ENCODE measurements at places on chromosomes 3 and 15.

DNA sequence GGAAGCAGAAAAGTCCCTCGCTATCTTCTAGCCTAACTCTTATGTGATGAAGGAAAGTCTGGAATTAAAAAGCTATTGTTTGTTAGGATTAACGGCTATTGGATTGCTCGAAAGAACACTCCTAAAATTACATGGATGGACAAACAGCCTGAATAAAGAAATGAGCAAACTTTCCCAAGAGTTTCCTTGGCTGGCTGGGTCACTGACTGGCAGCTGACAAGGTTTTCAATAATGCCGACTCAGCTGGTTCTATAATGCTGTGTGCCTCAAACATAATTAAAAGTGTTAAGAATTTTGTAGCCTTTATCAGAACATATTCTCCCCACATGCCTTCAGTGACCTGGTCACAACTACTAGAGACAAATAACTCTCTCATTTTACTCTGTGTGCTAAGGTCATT is 142.9 kb upstream of the ADAMTS9 start:
- no peak for DNase-seq

GRCh38 chr15:92527197-92527596 is 128.4 kb downstream of the FAM174B start:
- no peak for DNase-seq

DNA sequence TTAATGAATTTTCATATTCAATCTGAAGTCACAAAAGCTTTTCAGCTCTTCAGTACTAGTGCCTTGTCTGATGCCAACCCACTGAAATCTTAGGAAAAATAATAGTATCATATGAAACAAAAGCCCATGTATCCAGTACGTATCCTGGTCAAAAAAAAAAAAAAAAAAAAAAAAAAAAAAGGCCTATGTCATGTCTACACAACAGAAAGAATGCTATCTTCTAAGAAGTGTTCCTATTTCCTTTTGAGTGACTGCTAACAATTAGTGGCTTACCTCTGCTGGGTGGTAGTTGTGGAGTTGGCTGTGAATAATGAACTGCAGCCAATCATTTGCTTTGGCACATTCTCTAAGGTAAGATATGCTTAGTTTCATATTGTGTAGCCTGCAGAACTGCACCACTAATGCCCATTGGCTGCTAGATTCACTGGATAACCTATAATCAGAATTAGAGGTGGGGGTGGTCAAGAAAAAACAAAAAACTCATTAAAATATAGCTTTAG is 59.6 kb downstream of the EIF3J start:
- DNase-seq: no peak

GRCh38 chr15:94793641-94794040 is 562.3 kb downstream of the MCTP2 start:
- no peak for DNase-seq

DNA sequence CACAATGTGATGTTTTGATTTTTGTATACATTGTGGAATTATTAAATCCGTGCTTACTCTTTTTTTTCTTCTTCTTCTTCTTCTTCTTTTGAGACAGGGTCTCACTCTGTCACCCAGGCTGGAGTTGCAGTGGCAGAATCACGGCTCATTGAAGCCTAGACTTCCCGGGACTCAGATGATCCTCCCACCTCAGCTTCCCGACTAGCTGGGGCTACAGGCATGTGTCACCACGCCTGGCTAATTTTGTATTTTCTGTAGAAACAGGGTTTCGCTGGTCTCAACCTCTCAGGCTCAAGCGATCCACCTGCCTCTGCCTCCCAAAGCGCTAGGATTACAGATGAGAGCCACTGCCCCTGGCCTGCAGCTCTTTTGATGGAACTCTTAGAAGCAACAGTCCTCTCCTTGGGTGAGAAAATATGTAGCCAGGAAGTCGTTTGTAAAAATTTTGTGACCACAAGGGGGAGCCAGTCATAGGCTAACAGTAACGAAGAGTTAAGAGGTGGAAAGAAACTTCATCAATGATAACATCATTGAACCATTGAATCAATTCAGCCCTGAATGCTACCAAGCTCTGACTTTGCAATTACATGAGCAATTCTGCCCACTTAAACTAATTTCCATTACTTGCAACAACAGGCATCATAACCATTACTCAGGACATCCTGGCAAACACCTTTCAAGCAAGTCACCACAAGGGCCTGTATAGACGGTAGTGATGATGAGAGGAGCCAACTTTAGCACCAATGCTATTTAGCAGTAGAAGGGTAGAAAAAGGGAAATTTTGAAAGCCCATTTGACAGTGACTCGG is 16.7 kb upstream of the CMTM7 start:
- no peak for DNase-seq

DNA sequence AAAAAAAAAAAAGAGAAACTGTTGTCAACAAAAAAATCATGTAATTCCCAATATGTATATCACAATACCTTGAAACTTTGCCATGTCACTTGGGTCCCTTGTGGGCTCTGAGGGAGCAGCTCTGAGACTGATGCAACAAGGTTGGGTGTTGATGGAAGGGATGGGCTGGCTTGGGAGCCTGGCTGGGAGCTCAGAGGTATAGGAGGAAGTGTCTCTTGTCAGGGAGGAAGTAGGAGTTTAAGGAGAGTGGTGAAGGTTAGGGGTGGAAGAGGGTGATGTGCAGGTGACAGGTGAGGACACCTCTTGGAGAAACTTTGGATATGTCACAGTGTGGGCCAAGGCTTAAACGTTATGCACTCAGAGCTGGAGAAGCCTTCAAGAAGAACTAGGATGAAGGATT is 2.0 kb upstream of the TM6SF1 start:
- DNase-seq: no peak

GRCh38 chr3:79869461-79870312 is 101.9 kb upstream of the ROBO1 start:
- DNase-seq: no peak

GRCh38 chr3:102124282-102124681 is 275.0 kb downstream of the NFKBIZ start:
- DNase-seq: no peak

DNA sequence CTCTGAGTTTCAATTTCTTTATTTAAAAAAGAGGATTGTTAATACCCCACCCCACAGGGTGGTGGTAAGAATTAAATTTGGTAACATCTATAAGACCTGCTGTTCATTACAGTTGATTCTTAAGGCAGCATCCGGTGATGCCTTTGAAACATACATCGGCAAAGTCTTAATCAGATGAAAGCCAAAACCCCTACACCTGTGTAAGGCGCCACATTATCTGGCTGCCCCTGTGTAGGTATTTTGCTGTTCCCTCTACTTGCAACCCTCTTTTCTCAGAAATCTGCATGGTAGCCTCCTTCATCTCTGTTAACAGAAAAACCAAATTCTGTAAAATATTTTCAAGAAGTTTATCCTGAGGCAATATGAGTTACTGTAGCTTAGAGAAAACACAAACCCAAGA is 90.0 kb downstream of the ST6GAL1 start:
- DNase-seq: no peak

GRCh38 chr15:70024521-70024920 is 73.2 kb downstream of the TLE3 start:
- DNase-seq: no peak

DNA sequence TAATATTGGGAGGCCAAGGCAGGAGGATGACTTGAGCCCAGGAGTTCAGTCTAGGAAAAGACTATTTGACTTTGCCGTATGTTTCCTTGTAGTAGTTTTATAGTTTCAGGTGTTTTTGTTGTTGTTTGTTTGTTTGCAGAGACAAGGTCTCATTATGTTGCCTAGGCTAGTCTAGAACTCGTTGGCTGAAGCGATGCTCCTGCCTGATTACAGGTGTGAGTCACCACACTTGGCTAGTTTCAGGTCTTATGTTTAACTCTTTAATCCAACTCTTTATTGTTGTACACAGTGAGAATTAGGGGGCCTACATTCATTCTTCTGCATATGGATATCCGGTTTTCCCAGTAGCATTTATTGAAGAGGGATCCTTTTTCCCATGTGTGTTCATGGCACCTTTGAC is 32.0 kb downstream of the FAIM start:
- no peak for DNase-seq

GRCh38 chr15:69154078-69154477 is 6.4 kb upstream of the GLCE start:
- DNase-seq: no peak

- no peak for DNase-seq
Measured at GRCh38 chr3:47782446-47783308, 984 bp upstream of the SMARCC1 start.

- no peak for DNase-seq
Measured at GRCh38 chr3:150811984-150812383, 49.0 kb upstream of the SIAH2 start.

GRCh38 chr15:99082798-99083197 is 22.1 kb upstream of the SYNM start:
- DNase-seq: no peak

GRCh38 chr3:122258757-122259371 is 66.2 kb upstream of the CSTA start:
- DNase-seq: peak; percentile 16

DNA sequence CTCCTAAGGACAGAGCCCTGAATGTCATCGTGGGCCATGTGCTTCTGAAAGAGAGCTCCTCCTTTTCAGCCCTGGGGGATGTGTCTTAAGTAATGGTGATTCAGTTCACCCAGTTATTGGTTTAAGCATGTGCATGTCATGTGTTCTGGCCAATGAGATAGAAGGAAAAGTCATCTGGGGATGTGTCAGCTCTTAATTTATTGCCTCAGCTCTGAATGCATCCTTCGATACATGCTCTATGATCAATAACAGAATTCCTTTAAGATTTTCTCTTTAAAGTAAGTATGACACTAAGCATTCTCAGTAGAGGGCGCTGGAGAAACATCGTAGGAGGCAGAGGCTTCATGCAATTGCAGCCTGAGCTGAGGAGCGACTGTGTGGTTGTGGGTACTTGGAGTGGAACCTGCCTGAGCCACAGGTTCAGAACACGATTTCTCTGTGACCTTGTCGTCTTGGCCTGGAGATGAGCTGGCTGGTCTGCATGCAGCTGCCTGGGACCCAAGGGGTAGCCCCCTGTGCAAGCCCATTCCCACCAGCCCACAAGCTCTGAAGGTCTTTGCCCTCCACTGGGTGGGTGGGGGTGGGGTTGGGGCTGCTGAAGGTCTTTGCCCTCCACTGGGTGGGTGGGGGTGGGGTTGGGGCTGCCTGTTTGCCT is 69.5 kb downstream of the C3orf38 start:
- no peak for DNase-seq

GRCh38 chr3:186644683-186645082 is 4.5 kb downstream of the FETUB start:
- no peak for DNase-seq

DNA sequence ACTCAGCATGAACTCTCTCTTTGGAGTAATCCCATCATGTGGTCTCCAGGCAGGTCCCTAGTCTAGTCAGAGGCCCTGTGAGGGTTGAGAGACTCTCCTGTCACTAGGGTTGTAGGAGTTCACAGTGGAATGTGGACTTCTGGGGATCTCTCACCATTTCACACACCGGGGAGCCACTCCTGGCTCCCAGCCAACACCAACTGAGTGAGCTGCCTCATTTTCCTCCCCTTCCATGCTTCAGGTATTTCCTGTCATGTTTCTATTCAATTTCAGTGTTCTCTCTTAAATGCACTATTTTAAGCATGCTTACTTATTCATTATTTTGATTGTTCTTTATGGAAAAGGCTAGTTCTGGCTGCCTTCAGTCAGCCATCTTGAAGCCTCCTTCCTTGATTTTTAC is 467.5 kb upstream of the ARL6 start:
- DNase-seq: no peak

DNA sequence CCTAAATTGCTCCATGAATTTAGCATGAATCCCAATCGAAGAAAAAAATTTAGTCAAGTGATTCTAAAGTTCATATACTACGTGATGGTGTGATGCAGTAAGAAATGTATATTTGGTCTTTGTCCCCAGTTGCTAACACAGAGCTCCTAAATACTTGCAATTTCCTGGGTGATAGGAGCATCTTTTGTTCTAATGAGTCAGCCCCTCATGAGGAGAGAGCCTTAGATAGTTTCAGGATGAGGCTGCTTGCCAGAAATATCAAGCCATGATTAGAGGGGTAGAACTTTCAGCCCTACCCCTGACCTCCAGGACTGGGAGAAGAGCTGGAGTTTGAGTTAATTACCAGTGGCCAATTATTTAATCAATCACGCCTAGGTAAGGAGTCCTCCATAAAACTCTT is 170.2 kb downstream of the PDE8A start:
- no peak for DNase-seq

DNA sequence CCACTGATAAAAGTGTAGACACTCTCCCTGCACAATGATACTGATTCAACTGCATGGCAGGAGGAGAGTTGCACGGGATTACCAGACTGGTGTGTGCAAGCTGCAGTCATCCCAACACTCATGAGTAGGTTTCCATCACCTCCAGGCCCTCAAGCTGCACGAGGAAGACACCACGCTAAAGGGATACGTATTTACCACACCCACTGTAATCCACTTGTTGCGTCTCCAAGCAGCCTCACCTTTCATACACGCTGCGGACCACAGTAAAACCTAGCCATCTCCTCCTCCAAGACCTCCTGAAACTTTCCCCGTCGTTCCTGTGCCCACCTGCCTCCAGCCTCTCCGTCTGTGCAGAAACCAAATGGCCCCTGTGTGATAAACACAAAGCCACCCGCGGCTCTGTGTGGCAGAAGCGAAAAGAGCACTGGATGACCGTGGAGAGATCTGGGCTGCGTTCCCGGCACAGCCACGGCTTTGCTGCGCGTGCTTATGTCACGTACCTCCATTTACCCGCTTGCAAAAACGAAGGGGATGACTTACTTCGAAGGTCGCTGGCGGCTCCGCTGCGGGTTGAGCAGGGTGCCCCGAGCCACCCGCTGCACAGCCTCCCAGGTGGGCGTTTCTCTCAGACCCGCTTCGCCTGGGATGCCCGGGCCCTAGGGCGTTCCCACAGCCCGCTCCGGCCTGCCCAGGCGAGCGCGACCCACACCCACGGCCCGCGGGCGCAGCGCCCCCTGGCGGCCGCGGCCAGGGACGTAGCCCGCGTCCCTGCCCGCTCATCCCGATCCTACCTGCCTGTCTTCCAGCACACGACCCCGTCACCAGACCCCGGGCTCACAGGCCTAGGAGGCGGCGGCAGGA is 643 bp downstream of the ABCC5 start:
- DNase-seq: no peak

GRCh38 chr3:149442851-149443544 is 31.5 kb upstream of the TM4SF4 start:
- peak; percentile 10 for DNase-seq

DNA sequence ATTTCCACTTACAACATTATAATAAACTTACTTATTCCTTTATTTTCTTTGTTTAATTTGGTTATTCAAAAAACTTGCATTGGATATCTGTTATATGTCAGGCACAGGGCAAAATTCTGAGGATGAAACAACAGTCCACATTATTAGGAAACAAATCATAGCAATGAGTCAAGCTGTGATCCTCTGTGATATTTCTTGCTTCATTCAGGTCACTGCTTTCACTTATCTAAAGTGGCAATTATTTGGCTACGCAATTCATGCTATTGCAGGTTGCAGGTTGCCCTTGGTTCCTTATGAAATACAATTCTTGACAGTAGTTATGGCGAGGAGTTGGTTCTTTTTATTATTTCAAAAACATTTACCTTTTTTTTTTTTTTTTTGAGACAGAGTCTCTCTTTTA is 66.4 kb upstream of the CNTN6 start:
- no peak for DNase-seq
